ENCODE measurements at places on chromosomes 2 and 18.

GRCh38 chr2:71611781-71612527, 158.6 kb downstream of the DYSF start:
- no peak for DNase-seq

DNA sequence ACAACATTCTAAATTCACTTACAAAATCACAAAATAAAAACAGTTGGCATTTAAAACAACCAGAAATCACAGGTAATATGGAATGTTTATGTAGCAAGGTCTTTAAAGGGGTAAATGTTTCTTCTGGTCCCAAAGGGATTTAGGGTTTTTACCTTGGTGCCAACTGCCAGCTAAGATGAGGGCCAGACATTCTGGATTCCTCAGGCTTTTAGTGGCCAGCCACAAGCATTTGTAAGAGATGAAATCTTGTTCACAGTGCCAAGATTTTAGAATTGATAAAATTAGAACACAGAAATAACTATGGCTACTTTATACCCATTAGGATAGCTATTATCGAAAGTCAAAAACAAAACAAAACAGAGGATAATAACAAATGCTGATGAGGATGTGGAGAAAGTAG, 60.4 kb upstream of the CDKL4 start:
- no peak for DNase-seq

GRCh38 chr2:39739386-39739785, 39.7 kb downstream of the THUMPD2 start:
- DNase-seq, result no peak

- DNase-seq, result no peak
These were observed 25.4 kb downstream of the HDAC4 start for GRCh38 chr2:239375278-239376061.

DNA sequence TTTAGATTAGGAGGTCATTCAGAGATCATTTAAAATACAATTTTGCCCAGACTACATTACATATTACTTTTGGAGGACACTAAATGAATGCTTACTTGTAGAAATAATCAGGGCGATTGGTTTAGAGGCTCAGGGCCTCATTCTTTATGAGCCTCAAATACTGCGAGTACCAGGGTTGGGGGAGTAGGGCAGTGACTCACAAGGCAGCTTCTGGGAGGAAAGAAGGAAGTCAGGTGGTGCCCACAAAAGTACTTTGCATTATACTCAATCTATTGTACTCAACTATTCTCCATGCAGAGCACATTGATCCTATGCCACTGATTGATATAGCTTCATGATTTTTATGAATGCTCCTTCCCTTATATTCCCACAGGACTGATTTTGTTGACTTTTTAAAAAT, 166.9 kb downstream of the SOCS6 start:
- DNase-seq, result no peak

- no peak for DNase-seq
These were observed 183.2 kb downstream of the KCNS3 start for GRCh38 chr2:18061717-18062116.

- DNase-seq, result peak; percentile 85
These were observed 37.3 kb upstream of the TANK start for GRCh38 chr2:161122772-161123530.

DNA sequence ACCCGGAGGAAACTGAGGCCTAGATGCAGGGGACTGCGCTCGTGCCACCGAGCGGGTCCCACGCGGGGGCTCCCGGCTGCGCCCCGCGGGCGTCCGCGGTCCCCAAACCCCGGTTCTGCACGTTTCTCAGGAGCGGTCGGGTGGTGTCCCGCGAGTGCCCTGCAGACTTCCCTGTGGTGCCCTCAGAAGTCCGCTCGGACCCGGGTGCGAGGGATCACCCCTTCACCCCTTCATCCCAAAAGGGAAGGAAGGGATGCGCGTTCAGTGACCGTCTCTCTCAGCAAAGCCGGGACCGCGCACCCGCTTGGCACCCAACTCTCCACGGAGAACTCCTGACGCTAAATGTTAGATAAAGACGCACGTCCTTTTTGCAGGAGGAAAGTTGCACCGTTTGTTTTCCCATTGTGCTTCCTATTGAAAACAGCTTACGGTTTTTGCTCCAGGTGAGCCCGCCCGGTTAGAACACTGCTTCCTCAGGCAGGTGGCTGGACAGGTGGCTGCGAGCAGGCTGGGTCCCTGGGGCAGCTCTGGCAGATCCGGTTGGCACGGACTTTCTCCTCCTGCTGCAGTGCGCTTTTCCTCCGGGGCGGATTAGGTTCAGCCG, 779 bp downstream of the DGKD start:
- DNase-seq, result no peak

DNA sequence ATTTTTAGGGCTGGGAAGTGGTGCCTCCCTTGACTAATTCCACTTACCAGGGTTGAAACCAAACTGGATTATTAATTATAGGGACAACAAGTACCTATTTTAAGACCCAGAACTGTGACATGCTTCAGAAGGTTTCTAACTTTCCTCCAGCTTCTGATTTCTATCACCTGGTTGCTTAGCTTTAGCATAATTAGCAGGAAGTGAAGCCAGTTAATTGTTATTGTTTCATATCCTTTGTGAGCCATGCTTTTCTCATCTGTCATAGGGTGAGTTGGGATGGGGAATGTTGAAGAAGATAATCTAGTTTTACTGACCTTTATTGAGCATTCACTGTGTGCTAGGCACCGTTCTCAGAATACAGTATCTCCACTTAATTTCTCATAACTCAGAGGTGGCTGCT, 3.2 kb downstream of the YPEL5 start:
- no peak for DNase-seq

GRCh38 chr2:138364554-138365162, 136.9 kb upstream of the SPOPL start:
- no peak for DNase-seq

DNA sequence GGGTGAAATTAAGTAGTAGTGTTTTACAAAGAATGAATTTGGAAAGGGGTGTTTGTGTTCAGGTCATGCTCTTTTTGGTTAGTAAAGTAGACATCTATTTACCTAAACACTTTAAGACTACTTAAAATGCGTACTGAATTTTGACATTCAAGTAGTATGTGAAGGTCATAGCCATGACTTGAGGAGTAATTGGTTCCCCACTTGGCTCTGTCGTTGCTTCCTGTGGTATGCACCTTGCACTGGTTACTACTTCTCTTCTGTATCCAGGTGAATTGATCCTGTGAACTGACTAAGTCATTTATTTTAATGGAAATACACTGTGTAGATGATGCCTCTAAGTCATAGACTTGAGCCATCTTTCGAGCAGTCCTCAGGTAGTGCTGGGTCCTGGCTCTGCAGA, 97.9 kb downstream of the ITGB1BP1 start:
- no peak for DNase-seq

DNA sequence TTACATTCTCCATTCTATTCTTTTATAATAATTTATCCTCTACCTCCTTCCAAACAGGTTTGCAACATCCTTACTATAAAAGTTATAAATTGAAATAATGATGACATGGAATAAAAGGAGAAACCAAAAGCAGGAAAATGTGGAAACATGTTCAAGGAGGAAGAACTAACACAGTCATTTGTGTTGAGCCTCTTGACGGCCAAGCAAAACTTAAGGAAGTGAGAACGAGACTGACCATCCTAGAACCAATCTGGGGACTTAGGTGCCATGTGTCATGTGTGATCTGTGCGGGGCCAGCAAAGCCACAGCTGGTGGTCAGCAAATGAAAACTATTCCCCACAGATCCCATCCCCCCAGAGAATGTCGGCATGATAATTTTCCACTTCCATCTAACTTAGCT, 25.6 kb upstream of the FAM124B start:
- DNase-seq, result no peak

DNA sequence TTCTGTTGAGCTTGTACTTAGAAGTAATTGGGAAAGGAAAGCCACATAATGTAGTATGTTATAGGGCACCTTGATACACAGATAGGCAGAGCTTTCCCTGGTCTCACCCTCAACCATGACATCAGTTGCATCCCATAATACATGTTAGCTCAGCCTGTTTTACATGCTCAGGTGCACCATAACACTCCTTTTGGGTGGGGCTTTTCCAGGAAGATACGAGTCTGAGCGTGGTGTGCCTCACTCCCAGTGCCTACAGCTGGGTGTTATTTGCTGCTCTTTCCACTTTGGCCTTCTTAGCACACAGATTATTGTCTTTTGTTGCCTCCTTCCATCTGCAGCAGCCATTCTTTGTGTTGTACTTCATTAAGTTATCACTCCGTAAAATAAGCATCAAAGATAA, 11.9 kb downstream of the TTC39C start:
- DNase-seq, result no peak

DNA sequence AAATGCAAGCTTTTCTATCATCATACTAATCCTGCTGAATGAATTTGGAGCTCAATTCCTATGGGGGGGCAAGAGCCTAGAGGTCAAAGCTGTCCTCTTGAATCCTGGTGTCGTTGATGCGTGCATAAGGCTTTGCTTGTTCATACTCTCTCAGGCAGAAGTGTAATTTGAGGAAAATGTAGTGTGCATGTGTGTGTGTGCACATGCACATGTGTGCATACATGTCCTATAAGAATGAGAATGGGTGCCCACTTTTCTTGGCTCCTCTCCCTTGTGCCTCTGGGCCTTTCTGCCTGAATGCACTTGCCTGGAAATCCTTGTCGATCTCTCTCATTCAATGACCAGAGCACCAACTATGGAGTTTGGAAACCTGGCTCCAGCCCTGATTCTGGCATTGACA, 28.5 kb upstream of the C18orf32 start:
- no peak for DNase-seq

DNA sequence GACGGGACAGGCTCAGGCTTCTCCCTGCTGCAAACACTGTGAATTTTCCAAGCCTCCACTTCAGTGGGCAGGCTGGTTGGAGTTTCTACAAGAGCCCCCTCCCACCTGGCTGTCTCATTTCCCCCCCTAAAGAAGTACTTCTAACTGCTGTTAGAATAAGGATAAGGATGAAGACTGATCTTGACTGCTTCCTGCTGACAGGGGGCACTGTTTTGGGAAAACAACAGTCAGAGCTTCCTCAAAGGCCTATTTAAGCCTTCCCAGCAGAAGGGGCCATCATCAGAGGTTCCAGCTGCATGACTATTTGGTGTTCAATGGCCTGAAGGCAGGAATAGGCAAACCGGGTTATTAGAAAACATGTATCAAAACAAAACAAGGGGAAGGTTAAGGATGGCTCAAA, 1162.8 kb downstream of the DSC3 start:
- DNase-seq, result no peak

GRCh38 chr2:8334866-8335325, 347.0 kb upstream of the ID2 start:
- no peak for DNase-seq

Measured in skin of body (tissue), 3 donors.